ENCODE measurements at places on chromosomes 2 and 18. TPM values are rescaled to one million over a fixed set of nuclear protein-coding genes. Genes with fewer than 3 reads are reported as not detected.

The FEV gene
- not detected for total RNA-seq

The SNTG2 gene
- 0.36 TPM for total RNA-seq

The RAD51AP2 gene
- 0.16 TPM for total RNA-seq

The DES gene
- 0.28 TPM for total RNA-seq

The IL36A gene
- total RNA-seq = not detected

The ASB18 gene
- not detected for total RNA-seq

The RNF152 gene
- 7.5 TPM for total RNA-seq

The SUMO1 gene
- 128 TPM for total RNA-seq

The KLHL41 gene
- 0.73 TPM for total RNA-seq

The PLA2R1 gene
- total RNA-seq = 0.09 TPM

The MC4R gene
- 0.19 TPM for total RNA-seq

The UGT1A5 gene
- total RNA-seq = not detected

The CNTNAP5 gene
- 1.1 TPM for total RNA-seq

The CD28 gene
- total RNA-seq = not detected

The SLC30A3 gene
- 0.93 TPM for total RNA-seq

The ZAP70 gene
- total RNA-seq = 2.4 TPM

The ICOS gene
- not detected for total RNA-seq

The ST6GAL2 gene
- total RNA-seq = 9.7 TPM
